Stimulated activated naive CD8-positive, alpha-beta T cell treated with anti-CD3 and anti-CD28 coated beads, Interleukin-15, amount 100 ng/mL, for 72 hours (primary cell): ENCODE measurements at places on chromosomes 2 and 18.

DNA sequence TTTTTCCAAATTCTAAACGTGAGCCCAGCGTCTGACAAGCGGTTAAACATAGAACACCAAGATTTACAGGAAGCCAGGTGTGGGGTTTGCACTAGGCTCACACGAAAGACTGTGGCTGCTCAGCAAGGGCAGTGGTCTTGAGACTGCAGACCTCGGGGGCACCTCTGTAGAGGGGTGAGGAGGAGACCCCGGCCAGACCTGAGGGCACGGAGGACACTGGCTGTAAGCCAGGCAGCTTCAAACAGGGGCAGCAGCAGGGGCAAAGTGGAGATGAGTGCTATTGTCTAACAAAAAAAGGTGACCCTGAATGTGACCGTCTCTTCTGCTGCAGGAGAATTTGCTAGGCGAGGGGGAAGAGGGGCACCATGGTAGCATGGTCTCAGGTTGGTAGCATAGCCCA, 140.3 kb downstream of the CYP26B1 start:
- DNase-seq = no peak

DNA sequence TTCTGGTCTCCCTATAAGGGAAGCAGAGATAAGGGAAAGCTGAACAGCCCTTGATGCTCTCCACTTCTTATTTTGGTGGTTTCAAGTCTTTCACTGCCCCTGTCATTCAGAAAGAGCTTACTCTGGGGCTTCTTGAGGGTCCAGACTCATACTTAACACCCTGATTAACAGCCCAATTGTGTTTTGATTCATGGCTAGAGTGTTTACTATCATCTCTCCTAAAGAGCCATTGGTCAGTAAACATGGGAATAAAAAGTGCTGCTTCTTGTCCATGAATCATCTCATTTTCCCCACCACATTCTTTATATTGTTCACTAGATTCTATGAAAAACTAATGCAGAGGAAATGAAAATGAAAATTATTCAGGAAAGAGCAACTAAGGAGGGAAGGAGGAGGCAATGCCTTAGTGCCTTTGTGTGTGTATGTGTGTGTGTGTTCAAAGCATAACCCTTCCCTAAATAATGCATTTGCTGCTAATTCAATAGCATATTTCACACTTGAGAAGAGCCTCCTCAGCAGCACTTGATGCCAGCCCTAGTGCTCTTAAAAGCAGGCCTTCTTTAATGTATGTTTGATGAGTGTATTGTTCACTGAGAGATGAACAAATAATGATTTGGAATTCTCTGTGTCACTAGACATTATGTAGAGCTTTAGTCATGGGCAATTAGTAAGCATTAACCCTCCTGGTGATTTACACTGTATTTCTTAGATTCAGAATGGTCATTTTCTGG, 63.5 kb downstream of the DCC start:
- no peak for DNase-seq

- DNase-seq = no peak
Observed at GRCh38 chr2:5914811-5915611, 222.8 kb downstream of the SOX11 start.

DNA sequence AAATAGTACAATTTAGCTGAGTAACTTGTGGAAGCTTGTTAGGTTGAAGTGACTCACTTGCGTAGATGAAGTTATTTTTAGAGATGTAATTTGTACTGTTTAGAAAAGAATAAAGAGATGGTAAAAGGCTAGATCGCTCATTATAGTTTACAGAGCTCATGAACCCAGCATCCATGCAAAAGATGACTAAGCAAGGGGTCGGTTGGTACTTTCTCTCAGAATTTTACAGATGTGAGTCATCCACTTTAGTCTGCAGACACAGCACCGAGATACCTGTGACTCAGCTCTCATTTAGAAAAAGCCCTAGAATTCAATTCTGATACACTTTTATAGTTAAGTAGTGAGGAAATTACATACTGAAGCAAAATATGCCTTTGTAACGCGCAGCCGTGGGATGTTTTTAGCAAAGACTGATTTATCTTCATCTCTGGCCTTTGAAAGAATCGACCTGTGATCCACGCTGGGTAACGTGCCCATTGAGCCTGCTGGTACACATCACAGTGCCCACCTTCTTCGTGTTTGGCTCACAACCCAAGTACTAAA, 116.5 kb upstream of the FOSL2 start:
- no peak for DNase-seq

DNA sequence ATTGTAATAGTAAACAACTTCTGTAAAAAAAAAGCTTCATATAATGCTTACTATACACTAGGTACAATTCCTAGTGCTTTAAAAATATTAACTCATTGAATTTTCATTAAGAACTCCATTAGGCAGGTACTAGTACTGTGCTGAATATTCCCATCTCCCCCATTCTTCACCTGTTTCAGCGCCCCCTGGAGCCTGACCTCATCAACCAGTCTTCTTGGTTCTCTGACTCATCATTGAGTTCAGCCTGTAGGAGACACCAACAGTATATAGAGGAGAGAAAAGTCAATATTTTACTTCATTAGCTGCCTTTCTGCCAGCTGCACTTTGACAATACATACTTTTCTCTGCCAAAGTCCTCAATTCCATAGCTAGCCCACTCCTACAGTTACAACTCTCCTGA, 1009.9 kb upstream of the KLHL29 start:
- no peak for DNase-seq

DNA sequence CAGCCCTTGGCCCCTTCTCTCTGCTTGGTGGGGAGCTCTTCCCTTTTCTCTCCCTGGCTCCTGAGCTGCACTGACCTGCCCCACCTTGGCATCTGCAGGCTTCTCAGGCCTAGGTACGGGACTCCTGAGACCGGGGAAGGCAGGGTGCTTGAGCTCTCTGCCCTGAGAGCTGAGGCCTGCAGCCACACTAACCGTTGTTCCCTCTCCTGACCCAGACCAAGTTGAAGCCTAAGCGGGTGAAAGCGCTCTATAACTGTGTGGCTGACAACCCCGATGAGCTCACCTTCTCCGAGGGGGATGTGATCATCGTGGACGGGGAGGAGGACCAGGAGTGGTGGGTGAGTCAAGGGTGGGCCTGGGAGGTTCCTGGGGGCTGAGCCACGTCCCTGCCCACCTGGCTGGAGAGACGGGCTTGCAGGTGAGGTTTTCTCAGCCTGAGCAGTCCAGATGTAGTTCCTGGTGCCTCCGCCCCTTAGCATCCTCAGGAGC, 22.2 kb downstream of the ITGB1BP1 start:
- no peak for DNase-seq

DNA sequence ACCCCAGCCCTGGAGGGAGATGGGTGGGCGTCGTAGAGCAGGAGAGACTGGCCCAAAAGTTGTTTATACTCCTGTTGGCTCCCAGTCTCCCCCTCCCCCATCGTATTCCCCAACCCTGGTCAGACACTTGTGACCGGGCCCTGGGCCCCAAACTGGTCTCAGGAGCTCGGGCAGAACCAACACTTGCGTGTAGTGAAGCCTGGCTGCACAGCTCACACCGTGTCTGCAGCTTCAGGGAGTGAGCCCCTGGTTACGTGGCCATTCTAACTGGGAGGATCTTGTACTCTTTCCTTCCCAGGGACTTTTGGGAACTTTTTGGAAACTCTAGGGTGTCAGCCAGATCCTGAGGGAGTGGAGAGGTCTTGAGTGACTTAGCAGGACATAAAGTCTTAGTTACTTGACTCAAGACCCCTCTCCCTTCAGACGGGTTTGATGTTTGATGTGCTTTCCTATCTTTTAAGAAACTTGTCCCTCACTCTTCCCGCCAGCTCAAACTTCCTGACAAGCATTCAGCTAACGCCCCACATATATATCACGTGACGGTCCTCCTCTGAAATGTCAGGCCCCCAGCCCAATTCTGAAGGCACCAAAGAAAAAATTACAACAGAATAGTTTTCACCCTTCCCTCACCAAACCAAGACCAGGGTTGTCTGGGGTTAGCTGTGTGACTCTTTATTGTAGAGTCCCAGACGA, 2.3 kb downstream of the PKDCC start:
- DNase-seq = no peak

DNA sequence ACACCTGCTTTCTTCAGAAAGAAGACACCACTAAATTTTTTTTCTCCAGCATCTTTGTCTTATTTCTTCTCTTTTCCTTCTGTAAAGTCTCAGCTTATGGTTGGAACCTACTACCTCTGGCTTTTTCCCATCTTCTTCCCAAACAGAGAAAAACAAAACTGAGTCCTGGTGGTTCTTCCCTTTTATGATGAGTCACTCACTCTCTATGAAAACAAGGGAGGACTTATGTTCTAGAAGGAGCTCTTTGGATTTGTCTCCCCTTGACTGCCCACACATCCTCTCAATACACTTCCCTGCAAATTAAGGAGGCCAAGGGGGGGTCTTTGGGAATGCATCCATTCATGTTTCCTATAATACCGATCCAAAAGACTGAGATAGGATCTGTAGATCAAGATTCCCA, 22.1 kb upstream of the MEIS1 start:
- no peak for DNase-seq

- no peak for DNase-seq
Observed at GRCh38 chr2:59560769-59561168, 992.7 kb downstream of the BCL11A start.

- DNase-seq = no peak
Observed at GRCh38 chr2:30148850-30149249, 2.0 kb downstream of the YPEL5 start.

- no peak for DNase-seq
Observed at GRCh38 chr2:63788071-63788470, 53.6 kb upstream of the UGP2 start.

GRCh38 chr18:62938006-62938405, 222.7 kb downstream of the PHLPP1 start:
- no peak for DNase-seq

GRCh38 chr2:222887124-222887523, 26.3 kb downstream of the ACSL3 start:
- no peak for DNase-seq

DNA sequence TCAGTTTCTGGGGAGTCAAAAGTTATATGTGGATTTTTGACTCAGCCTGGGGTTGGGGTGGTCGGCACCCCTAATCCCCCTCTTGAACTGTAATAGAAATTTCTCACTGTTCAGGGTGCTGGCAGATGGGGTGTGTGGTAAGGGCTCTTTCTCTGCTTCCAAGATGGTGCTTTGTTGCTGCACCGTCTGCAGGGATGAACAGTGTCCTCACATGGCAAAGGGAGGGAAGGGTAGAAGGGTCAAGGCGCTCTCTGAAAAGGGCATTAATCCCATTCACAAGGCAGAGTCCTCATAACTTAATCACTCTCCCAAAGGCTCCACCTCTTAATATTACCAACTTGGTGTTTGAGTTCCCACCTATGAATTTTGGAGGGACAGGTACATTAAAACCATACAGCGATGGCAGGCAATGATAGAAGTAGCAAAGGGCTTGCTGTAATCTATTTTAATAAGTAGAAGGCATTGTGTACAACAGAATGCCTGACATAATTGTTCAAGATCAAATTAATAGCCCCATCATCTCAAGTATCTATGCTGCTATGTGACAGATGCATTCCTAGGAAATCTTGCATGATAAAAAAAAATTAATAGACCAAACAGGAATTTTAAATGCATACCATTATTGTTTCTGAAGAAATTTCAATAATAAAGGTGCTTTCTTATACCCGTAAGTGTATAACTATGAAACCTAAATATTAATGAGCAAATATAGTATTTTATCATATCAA, 28.1 kb downstream of the MMADHC start:
- no peak for DNase-seq

- DNase-seq = no peak
Observed at GRCh38 chr18:45793264-45793965, 32.1 kb upstream of the SIGLEC15 start.

GRCh38 chr2:26989156-26989555, 18.7 kb downstream of the MAPRE3 start:
- no peak for DNase-seq

DNA sequence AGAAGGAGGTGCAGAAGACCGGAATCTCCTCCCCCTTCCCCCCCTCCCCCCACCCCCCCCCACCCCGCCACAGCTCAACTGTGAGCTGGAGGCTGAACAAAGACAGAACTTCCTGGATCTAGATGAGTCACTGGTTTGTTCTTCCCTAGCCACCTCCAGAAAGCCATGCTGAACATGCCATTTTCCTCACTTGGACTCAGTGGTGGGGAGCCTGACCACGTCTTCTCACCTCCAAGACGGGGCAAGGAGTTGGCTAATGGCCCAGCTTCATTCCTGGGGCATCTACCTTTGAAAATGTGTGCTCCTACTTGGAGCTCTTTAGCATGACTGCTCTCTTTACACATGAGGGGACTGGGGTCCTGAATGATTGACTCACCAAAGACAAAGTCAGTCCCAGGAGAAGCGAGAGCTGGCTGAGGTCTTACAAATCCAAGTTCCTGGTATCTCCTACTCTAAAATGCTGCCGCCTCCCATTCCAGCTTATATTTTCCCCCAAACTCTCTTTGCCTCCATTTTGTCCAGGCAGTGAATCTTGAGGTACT, 22.6 kb upstream of the FZD5 start:
- DNase-seq = no peak

- DNase-seq = no peak
Observed at GRCh38 chr18:61765097-61765496, 127.7 kb downstream of the RNF152 start.

DNA sequence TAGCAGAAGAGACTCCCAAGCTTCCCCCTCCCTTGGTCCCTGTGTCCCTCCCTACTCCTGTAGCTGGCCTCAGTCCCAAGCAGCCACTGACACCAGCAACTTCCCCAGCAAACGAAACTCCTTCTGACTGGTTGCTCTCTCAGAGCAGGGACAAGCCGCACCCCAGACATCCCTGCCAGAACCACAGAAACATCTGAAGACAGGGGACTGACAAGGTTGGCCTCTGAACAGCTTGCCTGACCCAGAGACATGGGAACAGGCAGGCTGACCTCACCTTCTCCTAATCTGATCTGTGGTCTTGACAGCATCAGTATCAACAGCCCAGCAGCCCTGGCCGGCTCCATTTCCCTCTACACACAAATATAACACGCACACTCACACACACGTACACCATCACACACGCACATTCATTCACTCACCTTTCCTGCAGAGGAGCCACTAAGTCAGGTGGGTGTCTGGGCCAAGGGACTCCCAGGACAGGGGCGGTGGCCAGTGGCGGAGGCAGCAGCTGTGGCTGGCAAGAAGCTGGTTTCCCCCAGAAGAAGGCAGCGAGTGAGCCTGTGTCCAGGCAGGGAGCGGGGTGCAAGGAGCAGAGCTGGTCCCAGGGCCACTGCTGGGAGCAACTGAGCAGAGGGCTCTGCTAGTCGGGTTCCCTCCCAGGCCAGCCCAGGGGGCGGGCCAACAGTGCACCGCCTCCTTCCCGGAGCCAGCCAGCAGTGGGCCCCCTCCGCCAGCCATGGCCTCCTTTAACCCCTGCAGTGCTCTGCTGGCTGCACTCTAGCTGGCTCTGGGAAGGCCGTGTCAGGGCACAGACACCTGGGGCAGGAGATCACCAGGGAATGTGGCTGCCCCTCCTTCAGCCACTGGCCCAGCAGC, 59.1 kb downstream of the TNS1 start:
- no peak for DNase-seq

- no peak for DNase-seq
Observed at GRCh38 chr2:219542931-219543595, 546 bp downstream of the CHPF start.
